ENCODE measurements at places on chromosomes 3 and 15. TPM values are rescaled to one million over a fixed set of nuclear protein-coding genes. Genes with fewer than 3 reads are reported as not detected.

The DUSP7 gene
- 21.6 TPM for total RNA-seq

The BSN gene
- 0.09 TPM for total RNA-seq

The PRR20G gene
- total RNA-seq = not detected

The GOLGA6L6 gene
- total RNA-seq = not detected

The UTS2B gene
- not detected for total RNA-seq

The UNC13C gene
- not detected for total RNA-seq

The ROBO2 gene
- total RNA-seq = not detected

The LRRN1 gene
- total RNA-seq = 0.98 TPM

The WDR49 gene
- total RNA-seq = 0.29 TPM

The ITPKA gene
- total RNA-seq = 6.1 TPM

The ATP13A5 gene
- not detected for total RNA-seq

The CEMIP gene
- not detected for total RNA-seq

The STAB1 gene
- total RNA-seq = 0.09 TPM

The IFT80 gene
- 9.2 TPM for total RNA-seq

The CHRFAM7A gene
- total RNA-seq = 1.0 TPM

The BRK1 gene
- total RNA-seq = 108 TPM

DNA sequence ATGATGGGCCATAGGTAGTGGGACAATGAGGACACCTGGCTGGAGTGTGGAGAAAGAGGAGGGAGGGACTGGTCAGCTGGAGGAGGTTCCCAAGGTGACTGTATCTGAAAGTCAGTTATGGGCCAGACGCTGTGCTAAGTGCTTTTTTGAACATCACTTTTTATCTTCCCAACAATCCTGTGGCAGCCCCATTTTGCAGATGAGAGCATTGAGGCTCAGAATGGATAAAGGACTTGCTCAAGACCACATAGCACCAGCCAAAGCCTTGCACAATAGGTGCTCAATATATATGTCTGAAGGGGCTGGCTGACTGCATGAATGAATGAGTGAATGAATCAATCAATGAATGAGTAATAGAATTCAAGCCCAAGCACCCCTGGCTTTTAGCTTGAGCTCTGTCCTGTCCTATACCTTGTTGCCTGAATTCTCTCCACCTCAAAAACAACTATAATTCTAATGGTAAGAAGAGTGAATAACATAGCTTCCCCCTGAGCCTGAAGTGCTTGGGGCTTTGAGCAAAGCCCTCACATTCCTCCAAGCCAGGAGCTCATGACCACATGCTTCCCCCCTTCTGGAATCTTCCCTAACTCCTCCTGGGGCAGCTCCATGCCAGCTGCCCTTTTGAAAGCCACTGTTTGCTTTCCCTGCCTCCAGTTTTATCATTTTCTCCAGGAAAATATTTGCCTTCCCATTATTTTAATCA, 150.9 kb downstream of the RPLP1 start:
- H3K4me3 ChIP-seq = no peak overlapping the region
- H3K27me3 ChIP-seq = peaks cover 5% of the 10 kb centered on the region
- no peak overlapping the region for H3K27ac ChIP-seq
- no peaks in the 10 kb centered on the region for H3K36me3 ChIP-seq

- no peaks in the 10 kb centered on the region for H3K4me1 ChIP-seq
- H3K27me3 ChIP-seq = peaks cover 7% of the 10 kb centered on the region
- DNase-seq = no peak
- H3K4me3 ChIP-seq = no peak overlapping the region
Observed at GRCh38 chr3:10623578-10624275, 118.3 kb upstream of the ATP2B2 start.

GRCh38 chr15:75229191-75230015, 27.7 kb downstream of the C15orf39 start:
- no peak overlapping the region for H3K27ac ChIP-seq
- H3K27me3 ChIP-seq = peaks cover 10% of the 10 kb centered on the region
- no peak overlapping the region for H3K4me3 ChIP-seq
- no peak for DNase-seq
- H3K36me3 ChIP-seq = no peaks in the 10 kb centered on the region
- H3K4me1 ChIP-seq = no peaks in the 10 kb centered on the region

- H3K4me3 ChIP-seq = no peak overlapping the region
- H3K36me3 ChIP-seq = peaks cover 3% of the 10 kb centered on the region
- H3K27ac ChIP-seq = no peak overlapping the region
- H3K27me3 ChIP-seq = peaks cover 67% of the 10 kb centered on the region
Observed at GRCh38 chr3:44000586-44000985, 241.1 kb upstream of the TOPAZ1 start.

GRCh38 chr3:16053794-16054193, 120.7 kb upstream of the GALNT15 start:
- H3K36me3 ChIP-seq = no peaks in the 10 kb centered on the region
- DNase-seq = no peak
- no peaks in the 10 kb centered on the region for H3K27me3 ChIP-seq
- no peak overlapping the region for H3K27ac ChIP-seq
- H3K4me1 ChIP-seq = no peaks in the 10 kb centered on the region

GRCh38 chr3:157318639-157319288, 117.9 kb upstream of the PTX3 start:
- no peak overlapping the region for H3K4me3 ChIP-seq
- no peak for DNase-seq
- H3K27ac ChIP-seq = no peak overlapping the region
- no peaks in the 10 kb centered on the region for H3K36me3 ChIP-seq
- H3K4me1 ChIP-seq = no peaks in the 10 kb centered on the region

DNA sequence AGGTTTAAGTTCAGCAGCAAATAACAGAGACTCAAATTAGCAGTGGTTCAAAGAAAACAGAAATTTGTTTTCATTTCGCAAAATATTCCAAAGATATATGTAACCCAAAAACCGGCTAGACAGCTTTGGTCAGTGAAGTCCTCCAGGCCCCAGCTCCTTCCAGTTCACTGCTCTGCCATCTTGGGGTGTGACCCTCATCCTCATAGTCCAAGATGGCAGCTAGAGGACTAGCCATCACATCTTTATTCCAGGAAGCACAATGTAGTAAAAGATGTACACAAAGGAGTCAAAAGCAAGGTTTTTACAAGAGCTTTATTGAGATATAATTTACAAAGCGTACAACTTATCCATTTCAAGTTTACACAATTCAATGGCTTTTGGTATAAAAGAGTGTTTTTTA, 107.1 kb downstream of the LIPC start:
- DNase-seq = no peak
- no peak overlapping the region for H3K4me3 ChIP-seq
- no peaks in the 10 kb centered on the region for H3K4me1 ChIP-seq
- H3K27ac ChIP-seq = no peak overlapping the region
- no peaks in the 10 kb centered on the region for H3K36me3 ChIP-seq

GRCh38 chr3:180036092-180036670, 556 bp downstream of the PEX5L start:
- no peak overlapping the region for H3K27ac ChIP-seq
- peak overlapping the region; percentile 50 for H3K4me3 ChIP-seq
- H3K4me1 ChIP-seq = peaks cover 7% of the 10 kb centered on the region
- no peak for DNase-seq

- peak overlapping the region; percentile 82 for H3K27ac ChIP-seq
- no peaks in the 10 kb centered on the region for H3K27me3 ChIP-seq
- DNase-seq = peak; percentile 48
Observed at GRCh38 chr3:45965653-45966052, 22.4 kb downstream of the CXCR6 start.

DNA sequence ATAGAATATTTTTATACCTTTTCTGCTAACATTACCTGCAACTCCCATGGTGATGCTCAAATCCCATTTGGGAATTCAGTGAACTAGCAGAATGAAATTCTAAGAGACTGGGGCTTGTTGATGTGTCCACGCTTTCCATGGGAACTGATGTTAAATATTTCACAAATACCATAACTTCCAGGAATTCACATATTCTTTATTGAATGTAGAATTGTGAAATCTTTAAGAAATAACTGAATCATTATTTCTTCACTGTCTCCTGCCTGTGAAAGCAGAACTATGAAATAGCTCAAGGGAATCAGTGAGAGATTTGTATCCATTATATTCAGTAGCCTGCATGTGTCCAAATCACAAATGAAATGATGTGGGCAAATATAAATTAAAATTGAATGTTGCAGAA, 130.8 kb downstream of the SERPINI1 start:
- H3K27me3 ChIP-seq = peaks cover 2% of the 10 kb centered on the region
- H3K36me3 ChIP-seq = no peaks in the 10 kb centered on the region
- H3K4me3 ChIP-seq = no peak overlapping the region
- no peak overlapping the region for H3K27ac ChIP-seq

GRCh38 chr15:57281321-57281720, 95.0 kb upstream of the CGNL1 start:
- H3K4me1 ChIP-seq = peaks cover 5% of the 10 kb centered on the region
- DNase-seq = no peak
- H3K36me3 ChIP-seq = peaks cover 26% of the 10 kb centered on the region
- H3K27me3 ChIP-seq = no peaks in the 10 kb centered on the region
- H3K4me3 ChIP-seq = no peak overlapping the region

- no peaks in the 10 kb centered on the region for H3K4me1 ChIP-seq
- H3K27me3 ChIP-seq = no peaks in the 10 kb centered on the region
- no peak for DNase-seq
- no peak overlapping the region for H3K4me3 ChIP-seq
- no peak overlapping the region for H3K27ac ChIP-seq
Observed at GRCh38 chr3:48411606-48412374, 18.1 kb downstream of the PLXNB1 start.

GRCh38 chr15:71079208-71080044, 35.8 kb upstream of the THSD4 start:
- peaks cover 12% of the 10 kb centered on the region for H3K27me3 ChIP-seq
- DNase-seq = no peak
- no peaks in the 10 kb centered on the region for H3K36me3 ChIP-seq
- no peaks in the 10 kb centered on the region for H3K4me1 ChIP-seq
- H3K4me3 ChIP-seq = no peak overlapping the region

- no peak for DNase-seq
- H3K27me3 ChIP-seq = peaks cover 21% of the 10 kb centered on the region
- no peak overlapping the region for H3K4me3 ChIP-seq
- no peaks in the 10 kb centered on the region for H3K36me3 ChIP-seq
- H3K4me1 ChIP-seq = no peaks in the 10 kb centered on the region
Observed at GRCh38 chr15:80819001-80819400, 39.8 kb downstream of the CEMIP start.

- peaks cover 4% of the 10 kb centered on the region for H3K4me1 ChIP-seq
- H3K27ac ChIP-seq = no peak overlapping the region
- no peak overlapping the region for H3K4me3 ChIP-seq
Observed at GRCh38 chr3:51353131-51353530, 32.0 kb upstream of the MANF start.

- no peak overlapping the region for H3K27ac ChIP-seq
- no peak overlapping the region for H3K4me3 ChIP-seq
- H3K36me3 ChIP-seq = no peaks in the 10 kb centered on the region
- no peak for DNase-seq
- H3K4me1 ChIP-seq = no peaks in the 10 kb centered on the region
Observed at GRCh38 chr3:12058408-12058807, 54.2 kb downstream of the SYN2 start.

- DNase-seq = no peak
- H3K4me1 ChIP-seq = no peaks in the 10 kb centered on the region
- H3K36me3 ChIP-seq = no peaks in the 10 kb centered on the region
Observed at GRCh38 chr3:31067004-31067403, 172.5 kb upstream of the GADL1 start.

GRCh38 chr3:57652203-57652602, 40.7 kb downstream of the DENND6A start:
- peaks cover 14% of the 10 kb centered on the region for H3K4me1 ChIP-seq
- no peaks in the 10 kb centered on the region for H3K27me3 ChIP-seq
- no peak overlapping the region for H3K4me3 ChIP-seq
- peaks cover 44% of the 10 kb centered on the region for H3K36me3 ChIP-seq

- no peak overlapping the region for H3K27ac ChIP-seq
- no peak overlapping the region for H3K4me3 ChIP-seq
- peaks cover 4% of the 10 kb centered on the region for H3K27me3 ChIP-seq
- H3K36me3 ChIP-seq = no peaks in the 10 kb centered on the region
Observed at GRCh38 chr3:118813472-118813871, 221.2 kb downstream of the IGSF11 start.

GRCh38 chr15:58746174-58746573, 3.3 kb downstream of the ADAM10 start:
- H3K27ac ChIP-seq = peak overlapping the region; percentile 19
- peaks cover 23% of the 10 kb centered on the region for H3K36me3 ChIP-seq
- no peak for DNase-seq
- H3K4me3 ChIP-seq = peak overlapping the region; percentile 23
- H3K27me3 ChIP-seq = no peaks in the 10 kb centered on the region

GRCh38 chr3:188602111-188602510, 448.2 kb downstream of the LPP start:
- H3K27ac ChIP-seq = no peak overlapping the region
- peaks cover 8% of the 10 kb centered on the region for H3K4me1 ChIP-seq
- H3K4me3 ChIP-seq = no peak overlapping the region
- no peaks in the 10 kb centered on the region for H3K36me3 ChIP-seq

- H3K27me3 ChIP-seq = peaks cover 60% of the 10 kb centered on the region
- H3K36me3 ChIP-seq = no peaks in the 10 kb centered on the region
- no peak overlapping the region for H3K4me3 ChIP-seq
- no peak overlapping the region for H3K27ac ChIP-seq
Observed at GRCh38 chr15:29813009-29813408, 9.3 kb downstream of the TJP1 start.

DNA sequence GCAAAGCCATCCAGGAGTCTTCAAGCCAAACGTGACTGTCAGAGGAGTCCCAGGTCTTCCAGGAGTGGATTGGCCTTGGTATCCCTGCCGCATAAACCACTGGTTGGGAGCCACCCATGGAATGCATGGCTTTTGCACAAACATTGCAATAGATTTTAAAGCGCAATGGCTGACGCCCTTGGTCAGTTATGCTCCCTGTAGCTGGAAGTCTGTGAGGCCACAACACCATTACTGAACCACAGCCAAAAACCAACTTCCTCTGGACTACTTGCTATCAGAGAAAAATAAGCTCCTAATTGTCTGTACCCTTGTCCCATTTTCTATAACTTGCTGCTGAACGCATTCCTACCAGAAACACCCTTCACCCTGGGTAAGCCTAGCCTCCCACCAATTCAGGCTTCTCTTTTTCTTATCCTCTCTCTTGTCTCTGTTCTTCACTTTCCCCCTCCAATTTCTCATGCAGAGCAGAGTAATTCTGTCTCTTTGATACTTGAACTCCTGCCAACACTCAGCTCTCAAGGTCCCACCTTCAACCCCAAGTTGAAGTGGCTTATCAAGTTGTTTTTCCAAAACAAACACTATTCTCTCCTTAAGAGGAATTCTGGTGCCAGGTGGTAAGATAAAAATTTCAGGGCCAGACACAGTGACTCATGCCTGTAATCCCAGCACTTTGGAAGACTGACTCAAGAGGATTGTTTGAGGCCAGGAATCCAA, 176.4 kb upstream of the UBE2E1 start:
- no peaks in the 10 kb centered on the region for H3K36me3 ChIP-seq
- H3K4me1 ChIP-seq = peaks cover 4% of the 10 kb centered on the region
- H3K27me3 ChIP-seq = peaks cover 3% of the 10 kb centered on the region
- H3K4me3 ChIP-seq = no peak overlapping the region
- DNase-seq = no peak
- H3K27ac ChIP-seq = no peak overlapping the region

- peaks cover 43% of the 10 kb centered on the region for H3K4me1 ChIP-seq
- no peak overlapping the region for H3K4me3 ChIP-seq
- no peak for DNase-seq
- H3K36me3 ChIP-seq = no peaks in the 10 kb centered on the region
- no peak overlapping the region for H3K27ac ChIP-seq
Observed at GRCh38 chr15:70249616-70250015, 151.9 kb upstream of the TLE3 start.

All from activated CD8-positive, alpha-beta T cell treated with anti-CD3 and anti-CD28 coated beads for 36 hours (primary cell).